ENCODE measurements at places on chromosomes 7 and 10.

DNA sequence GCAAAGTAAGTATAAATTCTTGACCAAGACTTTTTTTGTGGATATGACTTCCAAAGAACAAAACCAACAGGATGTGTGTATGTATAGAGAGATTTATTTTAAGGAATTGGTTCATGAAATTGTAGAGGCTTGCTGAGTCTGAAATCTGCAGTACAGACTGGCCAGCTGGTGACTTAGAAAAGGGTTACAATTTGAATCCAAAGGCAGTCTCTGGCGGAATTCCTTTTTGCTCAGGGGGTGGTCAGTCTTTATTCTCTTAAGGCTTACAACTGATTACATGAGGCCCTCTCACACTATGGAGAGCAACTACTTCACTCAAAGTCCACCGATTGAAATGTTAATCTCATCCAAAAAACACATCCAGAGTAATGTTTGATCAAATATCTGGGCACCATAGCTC lies 100.1 kb upstream of the IMMP2L start:
- DNase-seq: no peak

GRCh38 chr7:36820527-36821170 lies 96.4 kb upstream of the AOAH start:
- no peak for DNase-seq

DNA sequence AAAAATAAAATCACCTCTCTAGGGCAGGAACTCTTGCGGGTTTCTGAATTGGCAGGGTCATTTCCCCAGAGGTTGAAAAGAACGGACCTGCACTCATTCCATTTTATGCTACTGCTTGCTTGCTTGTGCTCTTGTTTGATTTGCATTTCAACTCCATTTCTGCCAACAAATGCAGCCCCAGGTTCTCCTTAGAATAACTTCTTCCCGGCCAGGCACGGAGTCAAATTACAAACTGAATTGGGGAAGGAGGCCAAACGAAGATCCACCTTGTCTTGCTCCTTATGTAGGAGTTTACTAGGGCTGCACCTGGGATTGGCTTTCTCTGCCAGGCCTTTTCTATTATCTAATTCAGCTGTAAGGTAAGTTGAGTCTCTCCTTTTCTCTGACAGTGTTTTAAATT lies 79.6 kb downstream of the HGF start:
- DNase-seq: no peak

- no peak for DNase-seq
Observed at GRCh38 chr7:27999829-28000228, 180.8 kb downstream of the JAZF1 start.

DNA sequence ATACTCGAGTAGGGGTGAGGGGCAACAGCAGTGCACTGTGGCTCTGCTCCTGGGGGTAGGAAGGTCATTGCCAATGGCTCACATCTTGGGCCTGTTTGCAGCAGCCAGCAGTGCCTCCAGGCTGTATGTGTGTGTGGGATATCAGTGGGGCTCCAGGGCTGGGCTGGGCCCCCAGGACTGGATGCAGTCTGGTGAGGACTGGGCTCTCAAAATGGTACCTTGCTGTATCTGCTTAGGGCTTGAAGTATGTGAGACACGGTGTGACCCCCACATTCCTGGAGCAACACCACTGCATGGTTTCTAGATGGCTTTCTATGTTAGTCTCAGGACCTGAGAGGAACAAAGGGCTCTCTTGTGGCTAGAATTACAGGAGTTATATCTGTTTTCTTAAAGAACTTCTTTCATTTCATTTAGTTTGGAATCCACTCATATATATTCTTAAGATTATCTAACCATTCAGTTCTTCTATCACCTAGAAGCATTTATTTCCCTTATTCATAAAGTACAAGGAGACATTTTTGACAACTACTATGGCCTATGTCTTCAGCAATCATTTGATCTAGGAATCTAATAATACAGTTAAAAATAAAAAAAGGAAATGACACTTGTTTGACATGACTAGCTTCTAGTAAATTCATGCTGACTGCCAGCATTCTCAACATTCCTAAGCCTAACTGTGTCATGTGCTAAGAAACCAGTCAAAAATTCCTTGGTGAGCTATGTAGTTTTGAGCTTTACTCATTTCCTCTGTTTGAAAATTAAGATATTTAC lies 443.2 kb upstream of the SEMA3A start:
- no peak for DNase-seq

DNA sequence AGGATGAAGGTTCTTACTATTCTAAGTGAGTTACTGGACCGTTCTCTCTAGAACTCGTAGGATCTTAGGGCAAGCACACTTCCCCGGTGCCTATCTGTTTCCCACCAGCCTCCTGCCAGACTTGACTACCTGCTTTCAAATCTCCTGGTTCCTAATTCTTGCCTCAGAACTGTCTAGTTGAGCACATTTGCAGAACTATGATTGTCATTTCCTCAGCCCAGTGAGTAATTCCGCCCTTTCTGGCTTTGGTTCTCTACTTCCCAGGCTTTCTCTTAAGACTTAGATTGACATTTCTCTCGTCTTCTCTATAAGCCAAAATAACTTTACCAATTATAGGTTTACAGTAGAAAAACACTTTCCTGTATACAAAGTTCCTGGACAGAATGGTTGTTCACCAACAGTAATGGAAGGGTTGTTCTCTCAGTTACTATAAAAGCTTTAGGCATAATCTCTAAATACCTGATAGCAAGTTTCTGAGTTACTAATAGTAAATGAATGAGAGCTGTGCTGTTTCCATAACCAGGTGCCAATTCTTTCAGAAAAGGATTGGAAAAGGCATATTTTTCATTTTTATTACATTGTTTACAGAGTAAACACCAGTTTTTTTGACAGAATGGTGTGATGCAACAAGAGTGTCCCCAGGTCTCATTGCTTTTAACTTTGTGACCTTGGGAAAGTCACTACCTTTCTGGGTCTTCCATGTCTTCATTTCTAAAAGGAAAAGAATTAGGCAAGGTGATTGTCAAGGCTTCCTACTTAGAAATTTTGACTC lies 41.1 kb downstream of the PLEKHA8 start:
- no peak for DNase-seq

GRCh38 chr7:16404636-16405035 lies 16.7 kb downstream of the CRPPA start:
- DNase-seq: no peak

DNA sequence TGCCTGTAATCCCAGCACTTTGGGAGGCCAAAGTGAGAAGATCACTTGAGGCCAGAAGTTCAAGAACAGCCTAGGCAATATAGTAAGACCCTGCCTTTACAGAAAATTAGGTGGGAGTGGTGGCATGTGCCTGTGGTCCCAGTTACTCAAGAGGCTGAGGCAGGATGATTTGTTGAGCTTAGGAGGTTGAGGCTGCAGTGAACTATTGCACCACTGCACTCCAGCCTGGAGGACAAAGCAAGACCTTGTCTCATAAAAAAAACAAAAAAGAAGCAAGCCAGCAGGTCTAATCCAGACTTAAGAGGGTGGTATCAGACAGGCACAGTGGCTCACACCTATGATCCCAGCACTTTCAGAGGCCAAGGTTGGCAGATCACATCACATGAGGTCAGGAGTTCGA lies 24.5 kb upstream of the KCTD7 start:
- DNase-seq: no peak

DNA sequence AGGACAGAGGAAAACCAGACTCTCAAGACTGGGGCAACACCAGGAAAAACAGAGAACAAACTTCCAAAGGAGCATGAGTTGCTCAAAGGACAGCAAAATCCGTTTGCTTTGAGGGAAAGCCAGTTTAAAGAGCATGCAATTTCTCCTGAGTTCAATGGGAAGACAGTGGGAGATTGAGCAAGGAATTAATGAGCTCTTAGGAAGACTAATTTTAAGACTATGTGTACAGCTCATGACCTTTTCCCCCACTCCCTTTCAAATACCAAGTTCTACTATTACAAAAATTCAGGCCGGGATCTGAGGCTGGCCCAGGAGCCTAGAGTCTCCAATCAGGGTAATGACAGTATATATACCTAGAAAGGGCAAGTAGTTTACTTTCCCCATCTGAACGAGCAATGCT lies 79.2 kb downstream of the EPDR1 start:
- no peak for DNase-seq

DNA sequence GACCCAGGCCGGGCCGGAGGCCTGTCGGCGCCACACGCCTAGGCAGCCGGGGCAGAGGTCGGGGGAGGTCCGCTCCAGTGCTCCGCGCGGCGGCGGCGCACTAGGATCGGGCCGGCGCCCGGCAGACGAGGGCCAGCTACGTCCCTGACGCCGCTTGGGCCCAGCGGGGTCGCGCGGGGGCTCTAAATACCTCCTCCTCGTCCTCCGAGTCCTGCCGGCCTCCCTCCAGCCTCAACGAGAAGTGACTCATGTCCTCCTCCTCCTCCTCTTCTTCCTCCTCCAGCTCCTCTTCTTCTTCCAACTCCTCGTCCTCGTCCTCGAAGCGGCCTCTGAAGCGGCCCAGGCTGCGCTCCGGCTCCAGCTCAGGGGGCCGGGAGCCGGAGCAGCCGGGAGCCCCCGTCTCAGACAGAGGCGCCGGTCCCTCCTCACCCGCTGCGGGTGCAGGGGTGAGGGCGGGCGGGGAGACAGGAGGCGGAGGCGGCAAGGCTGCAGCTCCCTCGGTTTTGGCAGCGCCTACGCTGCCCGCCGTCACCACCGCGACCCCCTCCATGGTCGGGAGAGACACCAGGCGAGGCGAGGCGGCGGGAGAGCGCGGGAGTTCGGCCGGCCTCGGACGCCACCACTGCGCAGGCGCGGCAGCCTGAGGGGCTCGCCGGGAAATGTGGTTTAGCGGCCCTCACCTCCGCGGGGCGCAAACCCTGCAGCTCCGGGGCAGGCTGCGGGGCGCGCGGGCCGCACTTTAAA lies at the start of gene PCGF6:
Gene PCGF6 (minus strand): TSS at position 624 of the 744 bp plus-strand sequence. CDS start 74 bp downstream, at position 550.
- peak; percentile 58 for DNase-seq

DNA sequence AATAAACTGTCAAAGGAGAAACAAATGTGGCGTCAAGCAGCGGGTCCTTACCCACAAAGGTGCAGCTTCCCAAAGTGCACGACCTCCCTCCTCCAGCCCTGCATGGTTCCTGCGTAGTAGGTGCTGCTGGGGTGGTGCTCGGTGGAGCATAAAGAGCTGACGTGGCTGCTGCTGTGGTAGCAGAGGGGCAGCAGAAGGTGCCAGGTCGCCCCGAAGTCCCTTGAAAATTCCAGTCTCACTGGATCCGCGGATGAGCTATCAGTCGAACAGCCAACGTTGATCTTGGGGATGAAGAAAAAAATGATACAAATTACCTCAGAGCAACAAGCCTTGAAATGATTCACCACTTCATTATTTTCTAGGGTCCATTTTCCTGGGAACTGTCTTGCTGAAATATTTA lies 105.0 kb upstream of the SLC26A5 start:
- no peak for DNase-seq

Data from stimulated activated CD8-positive, alpha-beta memory T cell treated with anti-CD3 and anti-CD28 coated beads, Interleukin-7, amount 100 ng/mL, for 24 hours (primary cell).